Stimulated activated naive CD4-positive, alpha-beta T cell treated with Interleukin-2 at 50 U/mL for 16 hours (primary cell): ENCODE measurements at places on chromosomes 1 and 21.

DNA sequence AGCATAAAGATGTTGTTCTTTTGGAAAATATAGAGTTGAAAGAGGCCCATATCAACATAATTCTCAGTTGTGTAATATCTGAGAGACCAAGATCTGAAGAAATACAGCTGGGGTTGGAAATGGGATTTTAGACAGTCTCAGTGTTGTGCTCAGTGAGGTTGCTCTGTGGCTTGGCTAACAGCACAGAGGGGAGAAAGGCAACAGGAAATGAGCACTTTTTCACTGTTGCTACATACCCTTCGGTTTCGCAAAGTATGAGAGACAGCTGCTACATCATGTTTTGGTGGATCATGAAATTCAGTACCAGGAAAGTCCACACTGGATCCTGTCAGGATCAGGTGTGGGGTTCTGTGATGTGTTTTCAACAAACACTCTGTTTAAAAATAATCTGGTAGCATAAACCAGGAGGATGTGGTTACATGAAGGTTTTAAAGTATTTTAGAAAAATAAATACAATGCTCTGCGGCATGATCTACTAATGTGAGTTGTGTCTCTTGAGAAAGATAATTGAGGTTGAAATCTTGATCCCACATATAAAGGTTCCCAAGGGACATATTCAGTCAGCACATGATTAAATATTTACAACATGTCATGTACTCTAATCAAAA is 7.0 kb upstream of the GPR88 start:
- DNase-seq: no peak

GRCh38 chr21:33041981-33042380 is 16.2 kb downstream of the OLIG2 start:
- no peak for DNase-seq

GRCh38 chr1:22470227-22470626 is 18.6 kb downstream of the ZBTB40 start:
- DNase-seq: no peak

GRCh38 chr1:231606712-231607111 is 19.9 kb upstream of the DISC1 start:
- DNase-seq: no peak

GRCh38 chr1:202578001-202578504 is 132.2 kb downstream of the SYT2 start:
- no peak for DNase-seq
